A549 treated with ZK216348 at 1 μM for 4 hours (cell line): ENCODE measurements at places on chromosomes 6 and 20. TPM values are rescaled to one million over a fixed set of nuclear protein-coding genes. Genes with fewer than 3 reads are reported as not detected.

TBC1D22B gene
- total RNA-seq: 5.2 to 6.9 TPM (median 5.8 TPM) in 5 replicates

RPS18 gene
- 2,468 to 2,870 TPM (median 2,583 TPM) in 5 replicates for total RNA-seq

TMC2 gene
- not detected in 5 replicates for total RNA-seq

ANKEF1 gene
- 6.8 to 7.9 TPM (median 7.4 TPM) in 5 replicates for total RNA-seq

BPIFB4 gene
- not detected in 5 replicates for total RNA-seq

DDX27 gene
- total RNA-seq: 61.4 to 68.1 TPM (median 63.3 TPM) in 5 replicates

ANGPT4 gene
- total RNA-seq: 0.04 to 0.06 TPM in 2 of 5 replicates, not detected in the others

POU5F1 gene
- 7.3 to 11.6 TPM (median 9.2 TPM) in 5 replicates for total RNA-seq

MCHR2 gene
- not detected in 5 replicates for total RNA-seq

CALHM4 gene
- total RNA-seq: not detected in 5 replicates

OR2B3 gene
- not detected in 5 replicates for total RNA-seq
